ENCODE measurements at places on chromosomes 2 and 18.

GRCh38 chr2:25885933-25886332 is 7.6 kb upstream of the ASXL2 start:
- no peak for DNase-seq

DNA sequence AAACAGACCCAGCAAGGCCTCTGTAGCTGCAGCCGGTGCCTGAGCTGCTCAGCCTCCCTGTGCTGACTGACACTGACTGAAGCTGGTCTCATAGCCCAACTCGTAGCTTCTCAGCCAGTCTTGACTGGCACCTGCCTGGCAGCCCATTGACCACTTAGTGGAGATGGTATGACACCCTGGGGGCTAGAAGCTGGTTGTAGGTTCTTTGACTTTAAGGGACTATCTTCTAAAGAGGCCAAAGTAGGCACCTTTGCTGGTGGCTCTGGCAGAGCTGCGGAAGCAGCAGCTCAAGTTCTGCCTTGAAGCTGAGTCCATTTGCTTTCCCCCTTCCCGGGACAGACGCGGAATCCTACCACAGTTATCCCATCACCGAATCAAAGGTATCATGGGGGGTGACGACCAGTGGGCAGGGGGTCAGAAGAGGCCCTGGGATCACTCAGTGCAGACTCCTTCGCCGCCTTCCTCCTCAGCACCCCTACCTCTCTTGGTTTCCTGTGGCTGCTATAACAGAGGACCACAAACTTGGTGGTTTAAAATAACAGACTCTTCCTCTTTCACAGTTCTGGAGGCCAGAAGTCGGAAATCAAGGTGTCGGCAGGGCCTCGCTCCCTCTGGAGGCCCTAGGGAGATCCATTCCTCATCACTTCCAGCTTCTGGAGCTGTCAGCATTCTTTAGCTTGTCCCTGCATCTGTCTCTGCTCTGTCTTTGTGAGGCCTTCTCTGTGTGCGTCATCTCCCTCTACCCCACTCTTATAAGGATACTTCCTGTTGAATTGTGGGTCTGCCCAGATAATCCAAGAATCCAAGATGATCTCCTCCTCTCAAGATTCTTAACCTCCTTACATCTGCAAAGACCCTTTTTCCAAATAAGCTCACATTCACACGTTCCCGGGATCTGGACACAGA is 13.7 kb upstream of the FOSL2 start:
- DNase-seq = no peak

- no peak for DNase-seq
Observed at GRCh38 chr2:2879071-2879470, 498.5 kb downstream of the EIPR1 start.

DNA sequence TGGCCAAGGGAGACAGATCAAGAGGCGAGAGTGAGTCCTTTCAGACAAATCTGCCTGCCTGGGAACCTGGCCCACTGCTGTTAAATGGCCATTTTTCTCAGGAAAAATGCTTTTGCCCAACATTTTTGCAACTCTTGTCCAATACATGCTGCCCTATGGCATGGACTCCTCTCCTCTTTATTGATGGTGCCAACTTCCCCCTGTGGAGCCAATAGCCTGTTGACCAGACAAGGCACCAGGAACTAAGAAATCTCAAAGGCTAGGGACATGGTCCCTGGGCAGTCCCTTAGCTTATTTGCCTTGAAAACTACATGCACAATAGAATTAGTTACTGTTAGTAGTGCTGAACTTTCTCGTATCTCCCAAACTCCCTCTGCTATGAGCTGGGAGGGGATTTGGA is 91.8 kb upstream of the ACVR1C start:
- DNase-seq = no peak

DNA sequence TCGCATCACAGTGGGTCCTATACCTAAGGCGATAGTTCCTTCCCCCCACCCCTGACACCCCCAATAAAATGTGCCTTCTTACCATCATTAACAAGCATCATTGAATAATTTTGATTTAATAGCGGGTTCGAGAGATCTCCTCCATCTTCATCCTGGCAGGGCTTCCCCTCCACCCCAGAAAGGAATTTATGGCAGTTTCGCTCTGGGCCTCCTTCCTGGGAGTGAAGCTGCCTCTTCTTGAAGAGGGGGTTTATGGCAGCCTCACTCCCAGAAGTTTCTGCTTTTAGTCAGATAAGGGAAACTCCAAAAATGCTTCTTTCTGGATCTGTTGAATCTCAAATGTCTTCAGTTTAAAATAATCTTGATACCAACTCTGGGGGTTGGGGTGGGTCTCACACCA is 45.7 kb downstream of the RRM2 start:
- DNase-seq = no peak

GRCh38 chr2:224099861-224100643 is 61.0 kb upstream of the SERPINE2 start:
- no peak for DNase-seq

DNA sequence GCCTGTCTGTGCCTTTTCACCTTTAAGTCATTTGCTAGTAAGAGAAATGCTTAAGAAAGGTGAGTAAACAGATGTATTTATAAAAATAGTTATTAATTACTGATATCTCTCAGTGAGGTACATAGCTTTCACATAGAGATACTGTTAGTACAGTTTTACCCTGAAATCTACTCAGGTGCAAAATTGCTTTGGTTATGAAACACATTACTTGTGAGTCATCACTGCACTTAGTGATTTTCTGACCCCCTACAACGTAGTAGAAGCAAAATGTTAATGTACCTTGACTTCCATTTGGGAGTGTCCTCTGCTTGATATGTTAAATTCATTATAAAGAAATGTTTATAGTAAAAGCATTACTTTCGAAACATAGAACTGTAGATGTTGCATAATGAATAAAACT is 6.5 kb downstream of the GLS start:
- no peak for DNase-seq

GRCh38 chr2:138724327-138724726 is 55.9 kb downstream of the NXPH2 start:
- DNase-seq = no peak

- no peak for DNase-seq
Observed at GRCh38 chr2:184067502-184067901, 530.8 kb upstream of the ZNF804A start.

- no peak for DNase-seq
Observed at GRCh38 chr18:63828120-63828519, 52.9 kb downstream of the SERPINB7 start.

GRCh38 chr2:33013684-33014110 is 66.9 kb downstream of the LTBP1 start:
- DNase-seq = no peak

GRCh38 chr2:117126656-117127055 is 687.8 kb upstream of the DDX18 start:
- no peak for DNase-seq

GRCh38 chr18:55605733-55606338 is 17.8 kb upstream of the TCF4 start:
- no peak for DNase-seq

DNA sequence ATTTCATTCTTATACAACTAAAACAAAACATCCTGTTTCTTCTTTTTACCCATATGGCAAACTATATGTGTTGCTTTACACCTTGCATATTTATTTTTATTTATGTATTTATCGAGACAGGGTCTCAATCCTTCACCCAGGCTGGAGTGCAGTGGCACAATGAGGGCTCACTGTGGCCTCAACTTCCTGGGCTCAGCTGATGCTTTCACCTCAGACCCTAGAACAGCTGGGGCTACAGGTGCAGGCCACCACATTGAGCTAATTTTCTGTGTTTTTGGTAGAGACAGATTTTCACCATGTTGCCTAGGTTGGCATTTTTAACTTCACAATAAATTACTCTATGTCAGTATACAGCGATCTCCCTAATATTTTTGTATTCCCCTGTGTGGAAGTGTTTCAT is 522.0 kb downstream of the MBD2 start:
- DNase-seq = no peak

DNA sequence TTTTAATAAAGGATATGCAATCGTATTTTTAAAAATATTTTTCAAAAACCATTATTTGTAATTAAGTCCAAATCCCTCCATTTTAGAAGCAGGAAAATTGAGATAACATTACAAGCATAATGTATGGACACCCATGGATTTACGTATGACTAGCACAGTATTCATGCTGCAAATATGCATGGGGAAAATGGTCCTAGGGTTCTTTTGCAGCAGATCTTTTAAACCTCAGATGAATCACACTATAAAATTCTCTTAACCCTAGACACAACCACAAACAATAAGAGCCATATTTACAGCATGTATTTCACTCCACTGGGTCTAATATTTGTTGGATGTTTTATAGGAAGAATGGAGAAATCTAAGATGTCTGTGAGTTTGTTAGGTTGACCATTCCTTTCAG is 453.4 kb downstream of the TGIF1 start:
- no peak for DNase-seq

DNA sequence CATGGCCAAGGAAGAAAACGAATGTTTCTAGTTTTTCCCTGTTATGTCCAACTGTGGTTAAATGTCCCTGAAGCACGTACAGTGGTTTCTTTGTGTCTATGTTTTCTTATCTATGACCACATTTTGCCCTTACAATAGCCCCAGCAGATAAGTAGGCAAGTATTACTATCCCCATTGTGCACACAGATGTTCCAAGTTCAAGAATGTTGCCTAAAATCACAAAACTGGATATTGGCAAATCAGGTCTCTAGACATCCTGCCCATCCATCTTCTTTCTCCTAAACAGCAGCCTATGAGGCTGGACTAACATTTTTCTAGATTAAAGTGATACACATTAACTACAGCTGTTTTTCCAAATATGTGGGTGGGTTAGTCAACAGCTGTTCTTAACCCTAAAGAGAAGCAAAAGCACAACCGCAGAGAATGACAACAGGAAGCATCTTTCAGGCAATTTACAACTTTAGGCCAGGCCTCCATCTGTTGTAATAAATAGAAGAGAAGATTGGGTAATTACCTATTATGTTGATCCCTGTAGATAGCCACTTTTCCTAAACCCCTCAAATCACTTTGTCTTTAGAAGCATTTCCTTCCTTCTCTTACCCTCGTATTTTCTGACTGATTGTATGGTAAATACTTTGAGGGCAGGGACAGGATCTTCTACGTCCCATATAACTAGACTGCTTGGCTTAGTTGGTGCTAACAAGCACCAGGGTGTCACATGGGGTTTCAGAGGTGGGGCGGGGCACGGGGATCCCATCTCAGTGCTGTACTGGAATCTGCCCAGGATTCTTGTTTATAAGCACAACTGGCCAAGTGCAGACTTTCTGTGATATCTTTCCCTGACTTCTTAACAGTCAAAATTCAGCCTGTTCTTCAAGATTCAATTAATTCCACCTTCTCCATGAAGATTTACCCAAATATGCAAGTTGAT is 132.1 kb upstream of the SETBP1 start:
- no peak for DNase-seq

DNA sequence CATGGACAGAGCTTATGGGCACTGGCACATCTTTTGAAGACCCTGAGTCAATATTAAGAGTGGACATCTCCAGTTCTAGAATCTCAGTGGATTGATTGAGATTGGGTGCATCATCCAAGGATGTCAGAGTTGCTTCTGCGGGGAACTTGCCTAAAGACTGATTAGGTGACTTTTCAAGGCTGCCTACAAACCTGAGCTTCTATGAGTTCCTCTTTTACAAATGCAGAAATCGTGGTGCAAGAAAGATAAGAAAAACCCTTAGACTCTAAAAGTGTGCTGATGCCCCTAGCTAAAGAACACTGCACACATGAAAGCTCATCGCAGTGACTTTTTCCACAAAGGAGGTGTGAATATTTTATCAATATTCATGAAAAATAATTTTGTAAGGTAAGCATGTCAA is 86.8 kb upstream of the NEDD4L start:
- DNase-seq = no peak

GRCh38 chr2:148754864-148755263 is 110.3 kb downstream of the EPC2 start:
- no peak for DNase-seq

- no peak for DNase-seq
Observed at GRCh38 chr2:137939026-137939425, 25.2 kb upstream of the HNMT start.

DNA sequence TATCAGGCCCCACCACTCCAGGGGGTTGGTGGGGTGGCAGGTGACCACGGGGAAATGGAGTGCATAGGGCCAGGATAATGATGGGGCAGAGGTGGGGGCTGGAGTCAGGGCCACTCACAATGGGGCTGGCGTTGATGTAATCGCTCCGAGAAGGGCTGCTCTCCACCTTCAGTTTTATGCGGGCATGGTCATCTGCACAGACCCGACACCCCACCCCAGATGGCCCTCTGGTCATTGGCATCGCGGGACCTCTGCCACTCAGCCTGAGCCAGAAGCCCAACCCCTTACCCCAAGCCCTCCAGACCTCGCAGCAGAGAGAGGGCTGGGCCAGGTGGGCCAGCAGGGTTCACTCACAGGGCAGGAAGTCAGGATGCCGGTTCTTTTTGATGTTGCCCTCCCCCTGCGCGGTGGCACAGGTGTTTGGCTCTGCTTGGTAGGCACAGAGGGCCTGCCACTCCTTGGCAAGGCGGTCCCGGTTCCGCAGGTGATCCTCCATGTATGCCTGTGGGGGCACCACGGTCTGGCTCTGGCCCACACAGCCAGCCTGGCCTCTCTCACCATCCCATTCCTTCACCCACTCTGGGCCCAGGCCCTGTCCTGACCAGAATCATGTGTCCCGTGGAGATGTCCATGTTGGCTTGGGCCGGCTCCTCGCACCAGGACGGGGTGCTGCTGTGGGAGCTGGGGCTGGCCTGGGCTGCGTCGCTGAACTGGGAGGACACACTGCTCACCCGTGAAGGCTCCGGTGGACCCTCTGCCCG is 12.4 kb downstream of the PTPRN start:
- no peak for DNase-seq

- no peak for DNase-seq
Observed at GRCh38 chr2:159285433-159285832, 1.1 kb downstream of the WDSUB1 start.

- DNase-seq = no peak
Observed at GRCh38 chr18:5391409-5391808, 95.9 kb upstream of the ZBTB14 start.

DNA sequence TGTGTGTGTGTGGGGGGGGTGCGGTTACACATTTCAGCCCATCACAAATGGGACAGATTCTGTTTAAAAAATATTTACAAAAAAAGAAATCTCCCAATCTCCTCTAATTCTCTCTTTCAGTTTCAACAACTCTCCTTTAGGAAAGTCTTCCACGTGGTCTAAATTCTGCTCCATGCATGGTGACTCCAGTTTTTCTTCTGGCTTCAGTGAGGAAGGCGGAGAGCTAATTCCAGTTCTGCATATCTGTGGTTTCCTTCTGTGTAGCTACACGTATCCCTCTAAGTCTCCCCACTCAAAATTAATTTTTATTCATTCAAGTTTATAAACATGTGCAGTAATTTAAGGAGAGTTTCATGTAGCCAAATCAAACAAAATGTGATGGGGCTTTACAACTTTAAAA is 111.6 kb downstream of the SLC4A3 start:
- no peak for DNase-seq

GRCh38 chr2:160632084-160632975 is 138.7 kb upstream of the RBMS1 start:
- DNase-seq = no peak

GRCh38 chr2:174020926-174021662 is 55.9 kb upstream of the SP3 start:
- no peak for DNase-seq

Measured in CD4-positive, alpha-beta T cell treated with Interferon alpha-2 for 1 hour (primary cell).